EH (cell line): ENCODE measurements at places on chromosomes 1 and 21.

GRCh38 chr1:116556289-116557006 is 14.4 kb downstream of the CD58 start:
- peak; percentile 54 for DNase-seq

GRCh38 chr1:236421850-236422516 is 27.9 kb downstream of the EDARADD start:
- no peak for DNase-seq

- DNase-seq = no peak
Observed at GRCh38 chr1:43832255-43832654, 101.3 kb upstream of the ARTN start.

DNA sequence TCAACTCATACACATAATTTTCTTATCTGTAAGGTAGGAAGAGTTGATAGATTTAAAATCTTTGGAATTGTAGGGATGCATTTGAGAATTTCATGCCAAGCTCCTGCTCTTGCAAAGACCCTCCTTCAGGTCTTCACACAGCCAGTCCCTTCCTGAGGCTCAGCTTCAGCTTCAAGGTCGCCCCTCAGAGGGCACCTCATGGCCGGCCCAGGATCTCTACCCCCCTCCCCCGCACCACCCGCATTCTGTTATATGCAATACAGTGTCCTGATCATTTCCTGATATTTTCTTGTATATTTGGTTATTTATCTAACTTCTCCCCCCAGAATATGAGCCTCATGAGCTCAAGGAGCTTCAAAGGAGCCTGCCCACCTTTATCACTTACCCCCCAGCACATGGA is 47.0 kb upstream of the BACE2 start:
- DNase-seq = no peak

DNA sequence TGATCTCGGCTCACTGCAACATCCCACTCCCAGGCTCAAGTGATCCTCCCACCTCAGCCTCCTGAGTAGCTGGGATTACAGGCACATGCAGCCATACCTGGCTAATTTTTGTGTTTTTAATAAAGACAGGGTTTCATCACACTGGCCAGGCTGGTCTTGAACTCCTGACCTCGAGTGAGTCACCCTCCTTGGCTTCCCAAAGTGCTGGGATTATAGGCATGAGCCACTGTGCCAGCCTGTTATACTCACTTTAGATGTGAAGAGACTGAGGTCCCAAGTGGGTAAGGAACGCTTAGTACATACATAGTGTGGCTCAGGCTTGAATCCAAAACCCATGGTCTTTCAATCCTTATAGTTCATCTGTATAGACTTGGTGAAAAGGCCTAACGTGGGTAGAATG is 63.7 kb upstream of the EPS8L3 start:
- DNase-seq = peak; percentile 55

- no peak for DNase-seq
Observed at GRCh38 chr1:100642826-100643225, 76.7 kb upstream of the VCAM1 start.

- no peak for DNase-seq
Observed at GRCh38 chr1:31423418-31423947, 10.5 kb downstream of the SERINC2 start.

DNA sequence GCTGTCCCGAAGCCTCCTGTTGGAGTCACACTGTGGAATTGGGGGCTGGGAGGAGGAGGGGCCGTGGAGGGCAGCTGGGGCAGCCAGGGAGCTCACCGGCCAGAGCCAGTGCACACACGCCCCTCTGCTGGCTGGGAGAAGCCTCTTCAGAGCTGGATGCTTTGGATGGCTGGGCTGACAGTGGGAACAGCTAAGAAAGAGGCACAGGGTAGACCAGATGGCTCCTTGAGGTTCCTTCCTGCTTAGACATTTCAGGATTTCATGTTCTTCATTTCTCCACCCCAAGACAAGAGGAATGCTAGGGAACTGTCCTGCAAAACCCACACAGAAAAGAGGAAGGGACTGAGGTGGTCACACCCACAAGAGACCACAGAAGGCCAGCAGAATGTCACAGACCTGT is 254.8 kb upstream of the VAMP3 start:
- peak; percentile 55 for DNase-seq
